ENCODE measurements at places on chromosomes 2 and 18.

DNA sequence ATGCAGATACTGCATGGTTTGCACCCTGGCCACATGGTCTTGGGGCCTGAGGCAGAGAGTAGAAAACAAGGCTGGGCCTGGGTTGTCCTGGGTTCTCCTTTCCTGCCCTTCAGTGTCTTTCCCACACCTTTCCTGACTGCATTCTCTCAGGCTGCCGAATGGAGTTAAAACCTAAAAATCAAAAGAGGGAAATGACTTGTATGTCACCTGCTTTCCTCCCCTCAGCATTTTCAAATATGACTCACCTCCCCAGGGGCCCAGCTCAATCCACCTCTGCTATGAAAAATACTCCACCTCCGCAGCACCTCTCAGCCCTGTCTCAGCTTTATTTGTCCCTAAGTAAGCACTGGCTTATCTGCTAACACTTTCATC is 457.8 kb upstream of the MEX3C start:
- no peak for DNase-seq

GRCh38 chr2:104521247-104521646 is 332.7 kb upstream of the POU3F3 start:
- no peak for DNase-seq

- DNase-seq, result no peak
These were observed 9.4 kb downstream of the RAMP1 start for GRCh38 chr2:237868631-237869342.

DNA sequence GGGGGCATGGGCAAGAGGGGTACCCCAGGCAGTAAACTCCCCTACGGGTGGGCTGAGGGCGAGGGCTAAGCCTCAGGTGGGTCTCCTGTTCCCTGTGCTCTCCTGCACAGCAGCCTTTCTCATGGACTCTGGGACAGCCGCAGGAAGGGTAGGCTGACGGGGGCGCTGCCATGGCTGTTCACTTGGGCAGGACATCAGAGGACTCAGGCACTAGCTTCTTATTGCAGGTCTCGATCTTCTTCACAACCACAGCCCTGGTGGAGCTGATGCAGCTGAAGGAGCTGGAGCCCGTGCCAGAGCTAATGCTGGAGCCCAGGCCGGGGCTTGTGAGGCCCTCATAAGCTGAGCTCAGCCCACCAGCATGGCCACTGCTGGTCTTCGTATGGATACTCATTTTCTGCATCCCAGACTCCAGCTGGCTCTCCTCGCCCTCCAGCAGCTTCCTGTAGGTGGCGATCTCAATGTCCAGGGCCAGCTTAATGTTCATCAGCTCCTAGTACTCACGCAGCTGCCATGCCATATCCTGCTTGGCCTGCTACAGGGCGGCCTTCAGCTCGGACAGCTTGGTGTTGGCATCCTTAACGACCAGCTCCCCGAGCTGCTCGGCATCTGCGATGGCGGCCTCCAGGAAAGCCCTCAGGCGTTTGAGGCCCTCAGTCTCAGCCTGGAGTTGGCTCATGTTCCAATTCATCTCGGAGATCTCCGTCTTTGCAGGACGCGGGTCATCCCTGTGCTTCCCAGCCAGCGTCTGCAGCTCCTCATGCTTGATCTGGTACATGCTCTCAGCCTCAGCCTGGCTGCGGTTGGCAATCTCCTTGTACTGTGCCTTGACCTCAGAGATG is 359.8 kb upstream of the SETBP1 start:
- no peak for DNase-seq

DNA sequence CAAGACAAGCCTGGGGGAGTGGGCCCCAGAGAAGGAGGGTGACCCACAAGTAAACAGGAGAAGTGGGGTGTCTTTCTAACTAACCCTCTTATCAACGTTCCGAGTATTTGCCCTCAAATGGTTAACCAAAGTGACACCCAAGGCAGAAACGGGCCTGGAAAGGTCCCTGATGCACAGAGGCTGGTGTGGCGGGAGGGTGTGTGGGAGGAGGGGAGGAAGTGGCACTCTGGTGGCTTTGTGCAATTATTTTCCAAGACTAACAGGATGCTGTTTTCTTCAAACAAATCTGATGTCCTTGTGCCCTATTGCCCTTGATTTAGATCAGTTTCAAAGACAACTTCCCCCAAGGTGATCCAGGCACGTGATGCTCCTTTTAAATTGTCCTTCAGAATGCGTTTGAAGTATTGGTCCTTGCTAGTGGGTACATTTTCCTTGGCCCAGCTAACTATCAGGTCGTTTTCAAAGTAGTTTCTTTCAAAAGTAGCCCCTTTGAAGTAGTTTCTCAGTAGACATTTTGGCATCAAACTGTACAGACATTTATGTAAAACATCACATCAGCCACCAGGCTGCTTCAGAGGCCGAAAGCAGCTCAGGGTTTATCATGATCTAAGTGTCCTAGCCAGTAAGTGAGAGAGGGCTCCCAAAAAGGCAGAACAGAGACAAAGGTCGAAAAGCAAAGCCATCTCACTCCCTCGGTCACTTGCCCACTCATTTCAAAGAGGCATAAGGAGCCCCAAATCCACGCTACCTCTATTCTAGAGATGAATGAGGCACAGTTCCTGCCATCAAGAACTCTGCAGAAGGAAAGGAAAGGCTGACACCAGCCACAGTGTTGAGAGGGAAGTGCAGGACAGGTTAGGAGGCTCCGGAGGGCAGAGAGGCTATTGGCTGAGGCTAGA is 371.1 kb upstream of the ID2 start:
- DNase-seq, result no peak

DNA sequence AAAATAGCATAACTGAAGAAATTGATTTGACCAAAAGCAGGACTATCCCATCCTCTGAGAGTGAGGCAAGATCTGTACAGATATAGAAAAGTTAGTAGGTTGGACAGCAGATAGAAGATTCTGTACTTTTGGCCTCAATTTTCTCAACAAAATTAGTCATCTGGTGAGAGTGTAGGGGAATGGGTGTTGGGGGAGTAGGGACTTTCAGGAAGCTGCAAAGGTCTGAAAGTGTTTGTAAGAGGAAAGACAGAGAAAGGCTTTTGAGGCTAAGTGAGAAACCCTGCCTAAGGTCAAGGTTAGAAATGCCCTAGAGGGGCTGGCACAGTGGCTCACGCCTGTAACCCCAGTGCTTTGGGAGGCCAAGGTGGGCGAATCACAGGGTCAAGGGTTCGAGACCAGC is 40.3 kb downstream of the DAPL1 start:
- no peak for DNase-seq

DNA sequence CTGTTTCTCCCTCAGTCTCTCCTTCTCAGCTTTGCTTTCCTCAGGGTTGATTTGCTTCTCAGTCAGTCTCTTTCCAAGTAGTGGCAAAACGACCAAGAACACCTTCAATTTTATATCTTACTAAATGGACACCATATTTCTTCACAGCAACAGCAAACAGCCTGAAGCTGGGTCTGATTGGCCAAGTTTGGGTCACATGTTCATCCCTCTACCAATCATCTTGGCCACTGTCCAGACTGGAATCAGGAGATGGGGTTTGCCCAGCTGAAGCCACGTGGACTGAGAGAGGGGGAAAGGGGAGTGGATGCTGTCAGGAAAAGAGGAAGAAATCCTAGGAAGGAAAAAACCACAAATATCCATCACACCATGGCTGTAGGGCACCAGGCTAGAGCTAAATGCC is 42.0 kb upstream of the ACMSD start:
- DNase-seq, result no peak

DNA sequence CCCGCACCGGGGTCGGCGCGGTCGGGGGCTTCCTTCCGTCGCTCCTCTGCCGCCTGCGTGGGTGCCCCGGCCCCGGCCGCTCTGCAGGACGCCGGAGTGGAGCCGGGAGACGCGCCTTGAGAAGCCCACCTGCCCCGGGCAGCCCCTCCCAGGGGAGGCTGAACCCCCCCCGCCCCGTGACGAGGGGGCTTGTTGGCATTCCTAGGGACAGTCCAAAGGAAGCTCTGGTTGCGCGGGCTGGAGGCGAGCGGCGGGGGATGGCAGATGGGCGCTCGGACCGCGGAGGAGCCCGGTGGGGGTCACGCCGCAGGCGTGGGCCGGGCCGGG is 133.5 kb upstream of the MGAT5 start:
- peak; percentile 21 for DNase-seq

DNA sequence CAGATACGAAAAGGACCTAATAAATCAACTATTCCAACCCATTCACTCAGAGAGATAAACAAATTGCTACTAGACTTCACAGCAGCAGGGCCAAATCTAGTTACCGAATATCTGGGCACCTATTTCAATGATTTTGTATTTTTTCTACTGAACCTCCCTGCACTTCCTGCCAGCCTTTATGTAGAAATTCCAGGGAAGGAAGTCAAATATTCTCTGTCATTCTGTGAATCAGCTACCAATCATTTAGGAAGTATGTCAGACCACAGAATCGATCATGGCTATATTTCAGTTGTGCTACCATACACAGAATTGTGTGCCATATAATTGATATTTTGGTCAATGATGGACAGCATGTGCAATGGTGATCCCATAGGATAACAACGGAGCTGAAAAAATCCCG is 109.6 kb upstream of the SPOPL start:
- DNase-seq, result peak; percentile 25

DNA sequence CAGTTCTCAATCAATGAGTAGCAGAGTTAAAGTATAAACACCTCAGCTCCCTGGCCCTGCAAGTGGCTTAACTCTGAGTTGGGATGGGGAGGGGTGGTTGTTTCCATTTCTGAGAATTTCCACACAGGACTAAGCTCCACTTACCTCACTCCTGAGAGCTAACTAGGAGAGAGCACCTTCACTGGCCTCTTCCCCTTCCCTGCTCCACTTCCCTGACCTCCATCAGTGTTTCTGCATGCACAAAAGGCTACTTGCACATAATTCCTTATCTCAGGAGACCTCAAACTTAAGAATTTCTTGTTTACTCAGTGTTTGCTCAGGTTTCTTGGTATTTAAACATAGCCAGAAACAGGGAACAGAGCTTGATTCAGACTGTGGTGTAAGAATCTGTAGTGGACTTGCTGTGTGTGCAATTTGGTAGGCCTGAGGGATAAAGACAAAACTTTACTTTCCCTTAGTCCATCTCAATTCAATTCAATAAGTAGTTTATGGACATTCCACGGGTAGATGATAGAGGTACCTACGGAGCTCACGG is 97.2 kb downstream of the PID1 start:
- no peak for DNase-seq

DNA sequence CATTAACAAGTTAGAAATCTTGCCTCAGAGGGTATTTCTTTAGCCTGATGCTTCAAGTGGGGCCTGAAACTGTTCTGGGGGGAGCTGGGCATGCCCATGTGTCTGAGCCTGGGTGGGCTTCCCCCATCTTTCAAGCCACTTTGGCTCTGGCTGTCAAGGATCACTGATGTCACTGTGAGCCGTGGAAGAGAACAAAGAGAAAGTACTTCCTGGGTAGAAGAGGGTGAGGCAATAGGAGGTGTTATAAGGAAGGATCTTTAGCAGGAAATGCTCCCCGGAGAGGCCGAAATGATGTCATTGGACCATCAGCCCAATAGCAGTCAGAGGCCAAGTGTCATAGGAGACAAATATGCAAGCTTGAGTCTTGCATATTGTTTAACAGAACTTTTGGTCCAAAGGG is 228.4 kb upstream of the MEX3C start:
- no peak for DNase-seq

DNA sequence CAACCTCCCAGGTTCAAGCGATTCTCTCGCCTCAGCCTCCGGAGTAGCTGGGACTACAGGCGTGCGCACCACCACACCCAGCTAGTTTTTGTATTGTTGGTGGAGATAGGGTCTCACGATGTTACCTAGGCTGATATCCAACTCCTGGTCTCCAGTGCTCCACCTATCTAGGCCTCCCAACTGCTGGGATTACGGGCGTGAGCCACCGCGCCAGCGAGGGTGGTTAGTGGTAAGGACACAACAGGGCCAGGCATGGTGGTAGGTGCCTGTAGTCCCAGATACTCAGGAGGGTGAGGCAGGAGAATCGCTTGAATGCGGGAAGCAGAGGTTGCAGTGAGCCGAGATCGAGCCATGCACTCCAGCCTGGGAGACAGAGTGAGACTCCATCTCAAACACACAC is 26.6 kb upstream of the DUSP2 start:
- DNase-seq, result no peak

DNA sequence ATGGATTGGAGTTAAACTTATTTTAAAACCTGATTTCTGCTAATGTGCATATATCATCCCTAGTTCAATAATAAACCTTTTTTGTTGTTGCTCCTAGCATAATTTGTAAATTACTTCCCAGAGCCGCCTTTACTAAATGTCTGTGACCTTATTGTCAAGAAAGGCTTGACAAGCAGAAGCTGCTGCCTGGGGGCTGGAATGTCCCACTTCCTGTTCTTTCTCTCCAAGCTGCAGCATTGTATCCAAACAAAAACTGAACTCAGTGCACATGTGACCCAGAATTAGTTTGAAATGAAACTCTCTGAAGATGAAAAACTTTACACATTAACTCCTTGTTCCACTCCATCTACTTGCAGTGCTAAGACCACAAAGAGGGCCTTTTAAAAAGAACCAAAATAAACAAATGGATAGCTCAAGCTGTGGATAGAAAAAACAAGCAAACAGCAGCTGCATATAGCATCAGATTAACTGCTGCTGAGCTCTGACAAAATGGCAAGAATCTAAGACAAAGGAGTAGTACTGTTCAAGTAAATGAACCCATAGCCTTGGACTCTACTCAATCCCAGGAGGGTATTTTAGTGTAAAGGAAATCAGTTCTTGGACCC is 99.8 kb upstream of the NEUROD1 start:
- peak; percentile 43 for DNase-seq

DNA sequence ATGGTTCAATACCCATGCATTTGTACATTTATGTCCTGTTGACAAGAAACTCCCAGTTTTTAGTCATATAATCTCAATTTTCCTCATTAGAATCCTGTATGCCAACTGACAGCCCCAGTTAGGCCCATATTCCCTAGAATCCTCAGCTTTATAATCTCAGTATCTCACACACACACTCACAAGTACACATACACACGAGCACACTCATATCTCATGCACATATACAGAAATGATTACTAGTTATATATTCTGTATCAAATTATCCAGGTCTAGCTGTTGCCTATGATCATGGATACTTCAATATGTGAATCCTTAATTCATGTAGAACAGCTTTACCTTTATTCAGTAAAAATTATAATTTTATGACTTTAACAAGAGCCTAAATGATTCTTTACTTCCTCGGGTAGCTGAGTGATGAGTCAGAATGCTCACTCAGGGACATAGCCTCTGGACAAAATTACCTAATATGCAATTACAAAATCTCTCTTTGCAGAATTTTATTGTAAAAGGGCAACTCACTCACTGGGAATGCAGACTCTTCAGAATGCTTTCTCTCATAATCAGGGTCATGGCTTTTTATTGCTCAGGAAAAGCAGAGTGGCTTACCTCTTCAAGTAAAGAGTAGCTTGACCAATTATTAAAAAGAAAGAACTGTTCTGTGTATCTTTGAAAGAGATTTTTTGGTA is 193.6 kb upstream of the PIK3C3 start:
- peak; percentile 92 for DNase-seq

- no peak for DNase-seq
These were observed 141.8 kb upstream of the ALKAL2 start for GRCh38 chr2:429575-430254.

- DNase-seq, result no peak
These were observed 3.4 kb downstream of the PLB1 start for GRCh38 chr2:28499282-28499681.

- DNase-seq, result no peak
These were observed 37.0 kb downstream of the TWIST2 start for GRCh38 chr2:238884812-238885408.
